ENCODE measurements at places on chromosomes 3 and 15. TPM values are rescaled to one million over a fixed set of nuclear protein-coding genes. Genes with fewer than 3 reads are reported as not detected.

- no peak for DNase-seq
Observed at GRCh38 chr3:182816181-182816580, 22.9 kb downstream of the ATP11B start.

The KLF15 gene
- not detected for polyA plus RNA-seq

DNA sequence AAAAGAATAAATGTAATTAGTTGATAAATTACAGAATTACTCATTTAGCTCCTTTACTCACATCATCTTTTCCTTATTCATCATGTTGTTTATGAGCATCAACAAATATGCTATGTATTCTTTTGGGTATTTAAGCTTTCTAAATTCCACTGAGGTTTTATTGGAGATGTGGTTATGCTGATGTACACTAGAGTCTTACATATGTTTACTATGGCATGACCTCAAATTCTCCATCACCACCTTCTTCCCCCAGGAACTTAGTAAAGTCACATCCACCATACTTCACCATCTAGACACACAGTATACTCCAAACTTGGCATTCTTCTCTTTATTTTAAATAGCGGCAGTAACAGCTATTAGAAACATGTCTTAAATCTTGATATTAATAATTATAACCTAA is 74.1 kb upstream of the MELTF start:
- DNase-seq, result no peak

GRCh38 chr15:25880411-25880810 is 17.3 kb upstream of the ATP10A start:
- DNase-seq, result no peak

All from GM12878 (cell line).